ENCODE measurements at places on chromosomes 3 and 15. TPM values are rescaled to one million over a fixed set of nuclear protein-coding genes. Genes with fewer than 3 reads are reported as not detected.

CISH gene
- total RNA-seq = 4.5 TPM

- DNase-seq = no peak
- H3K27ac ChIP-seq = no peak overlapping the region
- H3K36me3 ChIP-seq = no peaks in the 10 kb centered on the region
- H3K4me3 ChIP-seq = no peak overlapping the region
- no peaks in the 10 kb centered on the region for H3K27me3 ChIP-seq
Observed at GRCh38 chr3:104396974-104397669, 969.6 kb upstream of the ALCAM start.

SCN11A gene
- 0.05 TPM for total RNA-seq

- H3K4me3 ChIP-seq = no peak overlapping the region
- no peaks in the 10 kb centered on the region for H3K4me1 ChIP-seq
- no peaks in the 10 kb centered on the region for H3K27me3 ChIP-seq
- no peak overlapping the region for H3K27ac ChIP-seq
- no peaks in the 10 kb centered on the region for H3K36me3 ChIP-seq
Observed at GRCh38 chr15:92733934-92734521, 78.5 kb upstream of the FAM174B start.

LTK gene
- total RNA-seq = 9.2 TPM

GRCh38 chr3:147218965-147219364, 187.4 kb downstream of the ZIC4 start:
- H3K36me3 ChIP-seq = no peaks in the 10 kb centered on the region
- H3K4me1 ChIP-seq = no peaks in the 10 kb centered on the region
- no peak for DNase-seq

DNA sequence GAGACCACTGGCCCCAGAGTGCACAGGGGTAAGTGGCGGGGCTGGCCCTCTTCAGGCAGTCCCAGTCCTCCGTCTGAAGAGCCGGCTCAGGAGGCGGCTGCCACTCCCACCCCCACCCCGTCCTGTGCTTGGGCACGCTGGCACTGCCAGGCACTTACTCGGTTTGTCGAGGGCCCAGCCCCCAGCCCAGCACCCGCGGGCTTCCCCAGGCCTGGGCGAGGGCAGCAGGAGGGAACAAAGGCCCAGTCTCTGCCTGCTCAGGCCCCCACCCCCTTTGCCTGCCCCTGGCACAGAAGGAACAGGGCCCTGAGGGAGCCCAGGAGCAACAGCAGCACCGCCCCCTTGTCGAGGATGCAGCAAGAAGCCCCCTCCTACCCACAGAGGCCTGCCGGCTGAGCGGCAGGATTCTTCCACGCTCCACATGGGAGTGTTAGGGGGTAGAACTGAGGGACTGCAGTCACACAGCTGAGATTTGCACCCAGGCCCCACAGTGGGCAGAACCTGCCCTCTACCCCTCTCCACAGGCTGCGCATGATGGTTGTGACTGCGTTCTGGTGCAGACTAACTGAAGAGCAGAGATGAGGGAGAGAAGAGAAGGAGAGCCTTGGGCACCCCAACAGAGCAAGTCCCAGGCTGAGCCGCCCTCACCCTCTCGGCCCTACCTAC, 8.9 kb downstream of the DUSP7 start:
- H3K4me1 ChIP-seq = peaks cover 53% of the 10 kb centered on the region
- peak overlapping the region; percentile 22 for H3K4me3 ChIP-seq
- no peaks in the 10 kb centered on the region for H3K27me3 ChIP-seq
- peaks cover 12% of the 10 kb centered on the region for H3K36me3 ChIP-seq

Measured in HCT116 (cell line).